Pancreas (tissue), 10 donors: ENCODE measurements at places on chromosomes 2 and 18. TPM values are rescaled to one million over a fixed set of nuclear protein-coding genes. Genes with fewer than 3 reads are reported as not detected.

DNA sequence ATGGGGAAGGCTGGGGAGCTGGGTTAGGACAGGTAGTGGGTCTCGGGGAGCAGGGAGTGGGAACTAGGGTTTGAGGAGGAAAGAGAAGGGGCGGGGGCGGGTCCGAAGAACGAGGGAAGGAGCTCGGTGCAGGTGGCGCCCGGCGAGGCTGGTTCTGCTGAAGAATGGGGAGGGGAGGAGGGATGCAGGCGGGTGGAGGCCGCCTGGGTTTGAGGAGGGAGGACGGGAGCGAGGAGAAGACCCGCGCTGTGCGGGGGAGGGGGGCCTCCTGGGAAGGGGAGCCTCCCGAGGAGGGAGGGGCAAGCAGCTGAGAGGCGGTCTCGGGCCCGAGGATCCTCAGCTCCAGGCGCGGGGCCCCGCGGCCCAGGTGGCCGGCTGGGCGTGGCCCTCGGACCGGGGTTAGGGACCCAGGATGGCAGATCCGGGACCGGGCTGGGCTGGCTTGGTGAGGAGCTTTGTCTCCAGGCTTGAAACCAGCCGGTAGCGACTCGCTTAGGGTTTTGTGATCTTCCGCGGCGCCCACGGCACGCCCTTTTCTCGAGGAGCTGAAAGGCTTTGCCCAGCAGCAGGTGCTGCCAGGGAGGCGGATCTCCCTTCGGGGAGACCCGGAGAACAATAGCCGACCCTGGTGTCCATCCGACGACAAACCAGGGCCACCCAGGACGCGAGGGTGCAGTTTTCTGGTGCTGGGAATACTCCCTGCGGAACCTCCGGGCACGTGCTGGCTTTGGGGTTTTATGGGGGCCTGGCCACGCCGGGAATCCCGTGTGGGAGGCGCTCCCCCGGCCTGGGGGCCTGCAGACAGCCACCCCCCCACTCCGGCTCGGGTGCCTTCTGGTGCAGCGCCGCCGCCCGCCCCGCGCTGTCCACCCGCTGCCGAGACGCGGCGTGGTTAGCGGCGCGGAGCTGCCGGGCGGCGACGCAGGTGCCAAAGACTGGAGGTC, 1.4 kb downstream of the DPYSL5 start:
- no peak for DNase-seq

DNA sequence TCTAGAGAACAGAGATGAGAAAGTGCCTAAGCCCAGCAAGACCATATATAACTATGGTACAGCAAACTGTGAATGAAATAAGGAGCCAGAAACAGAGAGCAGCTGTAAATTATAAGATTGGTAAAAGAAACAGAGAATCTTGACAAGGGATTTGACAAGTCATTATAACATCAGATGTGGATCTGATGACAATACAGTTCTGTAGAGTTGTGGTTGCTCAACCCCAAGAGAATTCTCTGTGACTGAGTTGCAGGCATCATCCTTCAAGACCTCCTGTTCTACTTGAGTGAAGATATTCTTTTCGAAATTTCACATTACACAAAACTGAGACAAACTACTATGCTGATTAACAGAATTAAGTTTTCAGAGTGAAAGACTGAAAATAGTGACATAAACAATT, 343.1 kb upstream of the SLC39A10 start:
- no peak for DNase-seq

DNA sequence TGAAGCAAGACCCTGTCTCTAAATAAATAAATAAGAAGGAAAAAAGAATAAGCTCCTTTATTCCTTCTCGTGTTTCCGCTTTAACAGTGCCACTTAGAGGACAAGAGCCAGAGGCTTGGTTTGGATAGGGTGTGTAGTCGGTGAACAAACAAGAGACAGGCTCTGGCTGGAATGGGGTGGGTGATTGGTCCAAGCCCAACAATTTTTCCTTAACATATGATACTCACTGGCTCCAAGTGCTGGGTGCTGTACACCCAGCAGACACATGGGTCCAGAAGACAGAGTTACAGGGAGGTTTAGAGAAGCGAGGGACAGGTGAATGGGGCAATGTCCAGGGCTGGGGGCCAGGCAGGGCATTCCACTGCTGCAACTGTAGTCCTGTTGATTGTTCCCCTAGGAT, 77.8 kb downstream of the NCAPH start:
- peak; percentile 27 for DNase-seq

- DNase-seq: no peak
These were observed 138.1 kb downstream of the TTC32 start for GRCh38 chr2:19763731-19764130.

GRCh38 chr2:66649006-66649405, 214.1 kb downstream of the MEIS1 start:
- DNase-seq: no peak

DNA sequence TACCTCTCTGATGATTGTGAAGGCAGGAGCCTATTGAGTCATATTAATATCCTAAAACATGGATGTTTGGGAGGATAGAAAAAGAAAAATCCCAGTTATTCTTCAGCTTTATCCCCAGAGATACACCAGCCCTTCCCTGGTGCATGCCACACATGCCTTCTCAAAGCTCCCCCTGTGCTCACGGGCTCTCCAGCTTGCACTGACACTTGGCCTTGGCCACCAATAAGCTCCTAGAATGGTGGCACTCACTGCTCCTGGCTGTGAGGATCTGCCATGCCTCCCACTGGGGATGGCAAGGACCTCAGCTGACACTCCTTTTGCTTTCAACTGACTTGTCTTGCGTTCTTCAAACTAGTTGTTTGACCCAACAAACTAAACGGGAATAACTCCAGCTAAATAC, 15.9 kb downstream of the SLC14A1 start:
- DNase-seq: no peak

GRCh38 chr2:20048488-20049448, 2.7 kb downstream of the LAPTM4A start:
- no peak for DNase-seq

DNA sequence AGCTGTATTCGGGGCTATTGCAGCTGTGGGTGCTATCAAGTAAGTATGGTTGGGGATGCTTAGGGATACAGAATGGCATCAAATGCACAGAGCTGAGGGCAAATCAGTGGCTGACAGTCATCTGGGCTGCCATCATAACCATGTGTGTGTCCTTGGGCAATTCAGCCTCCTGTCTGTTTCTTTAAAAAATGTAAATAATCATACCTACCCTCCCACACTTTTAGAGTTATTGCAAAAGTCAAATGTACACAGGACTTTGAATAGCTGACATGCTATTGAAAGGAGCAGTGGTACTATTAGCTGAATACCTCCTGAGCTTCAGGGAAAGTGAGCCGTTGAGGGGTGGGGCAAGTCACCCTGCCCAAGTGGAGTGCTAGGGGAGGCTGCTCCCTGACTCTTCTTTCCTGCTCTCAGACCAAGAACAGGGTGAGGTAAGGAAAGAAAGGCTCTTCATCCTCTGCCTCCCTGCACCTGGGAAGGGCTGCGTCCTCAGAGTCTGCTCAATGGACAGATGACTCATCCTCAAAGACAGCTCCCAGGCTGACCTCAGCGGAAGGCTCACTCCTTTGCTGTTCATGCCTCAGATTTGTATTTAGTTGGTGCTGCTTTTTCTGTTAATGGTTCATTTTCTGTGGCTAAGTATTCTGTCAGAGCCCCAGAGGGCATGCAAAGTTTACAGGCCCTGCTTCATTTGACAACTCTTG, 54.9 kb upstream of the BZW1 start:
- DNase-seq: no peak

DNA sequence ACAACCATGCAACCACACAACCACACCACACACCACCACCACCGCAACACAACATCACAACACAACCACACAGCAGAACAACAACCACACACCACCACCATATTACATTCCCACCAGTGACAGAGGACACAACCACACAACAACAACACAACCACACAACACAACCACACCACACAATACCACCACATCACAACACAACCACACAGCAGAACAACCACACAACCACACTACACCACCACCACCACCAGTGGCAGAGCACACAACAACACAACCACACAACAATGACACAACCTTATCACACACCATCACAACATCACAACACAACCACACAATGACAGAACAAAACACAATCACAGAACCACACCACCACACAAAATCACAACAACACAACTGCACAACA, 313.0 kb upstream of the MYT1L start:
- DNase-seq: no peak

DNA sequence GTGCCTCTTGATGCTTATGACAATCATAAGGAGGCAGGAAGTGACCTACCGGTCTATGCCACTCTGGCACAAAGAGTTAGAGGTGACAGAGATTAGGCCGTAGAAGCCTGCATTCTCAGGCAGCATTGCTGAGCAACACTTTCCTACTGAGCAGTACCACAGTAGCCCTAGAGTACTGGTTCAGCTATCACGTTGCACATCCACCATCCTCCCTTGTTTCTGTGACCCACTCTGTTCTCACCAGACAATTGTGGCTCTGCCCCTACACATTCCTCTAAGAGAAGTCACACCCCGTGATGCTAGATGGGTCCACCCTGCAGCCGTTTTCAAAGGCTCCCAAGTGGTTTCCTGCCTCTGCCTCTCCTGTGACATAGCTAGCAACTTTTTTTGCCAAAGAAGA, 22.6 kb upstream of the SUCLG1 start:
- DNase-seq: no peak

- no peak for DNase-seq
These were observed 14.0 kb downstream of the PNO1 start for GRCh38 chr2:68171684-68172083.

DNA sequence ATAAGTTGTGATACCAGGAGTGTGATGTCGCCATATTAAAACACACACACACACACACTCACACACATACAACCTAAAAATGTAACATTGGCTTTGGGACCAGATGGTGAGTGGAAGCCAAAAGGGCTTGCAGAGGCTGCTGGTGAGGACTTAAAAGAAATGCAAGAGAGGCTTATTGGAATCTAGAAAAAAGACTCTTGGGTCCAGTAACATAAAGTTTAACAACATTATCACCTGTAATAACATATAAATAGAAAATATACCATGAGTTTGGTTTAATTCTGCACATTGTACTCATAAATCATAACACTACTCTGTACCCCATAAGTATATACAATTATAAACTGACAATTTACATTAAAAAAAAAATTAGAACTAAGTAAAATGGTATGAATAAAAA, 74.4 kb upstream of the MYCN start:
- DNase-seq: no peak

DNA sequence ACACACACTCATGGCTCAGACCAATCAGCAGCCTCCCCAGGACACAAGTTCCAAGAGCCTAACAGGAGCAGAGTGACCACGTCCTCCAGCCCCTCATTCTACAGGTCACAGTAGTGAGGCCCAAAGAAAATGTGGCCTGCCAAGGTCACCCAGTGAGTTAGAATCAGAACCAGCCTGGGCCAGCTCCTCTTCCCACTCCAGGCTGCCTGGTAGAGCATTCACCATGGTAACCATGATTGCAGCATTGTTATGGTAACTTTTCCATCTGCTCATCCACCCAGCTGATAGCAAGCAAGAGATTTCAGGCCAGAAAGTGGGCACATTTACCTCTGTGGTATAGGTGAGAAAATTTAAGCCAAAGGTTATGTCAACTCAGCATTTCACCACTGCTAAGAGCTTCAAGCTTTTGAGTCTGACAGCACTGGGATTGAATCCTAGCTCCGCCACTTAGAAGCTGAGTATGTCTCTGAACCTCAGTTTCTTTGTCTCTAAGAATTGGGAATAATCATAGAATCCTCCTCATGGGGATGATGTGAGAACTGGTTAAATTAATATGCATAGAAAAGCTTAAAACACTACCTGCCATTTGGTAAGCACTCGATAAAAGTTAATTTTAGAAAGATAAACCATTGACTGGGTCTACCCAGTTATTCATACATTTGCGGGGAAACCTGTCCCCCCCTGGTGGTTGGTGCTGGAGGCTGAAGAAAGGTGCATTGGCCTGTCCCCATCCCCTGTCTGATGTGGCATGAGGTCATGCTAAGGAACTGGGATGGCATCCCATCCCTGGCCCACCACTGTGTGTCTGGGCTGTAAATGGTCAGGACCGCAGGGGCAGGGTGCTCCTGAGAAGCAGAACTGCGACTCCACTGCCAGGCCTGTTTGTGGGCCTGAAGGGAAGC, 181.5 kb downstream of the KLHL29 start:
- peak; percentile 15 for DNase-seq

DNA sequence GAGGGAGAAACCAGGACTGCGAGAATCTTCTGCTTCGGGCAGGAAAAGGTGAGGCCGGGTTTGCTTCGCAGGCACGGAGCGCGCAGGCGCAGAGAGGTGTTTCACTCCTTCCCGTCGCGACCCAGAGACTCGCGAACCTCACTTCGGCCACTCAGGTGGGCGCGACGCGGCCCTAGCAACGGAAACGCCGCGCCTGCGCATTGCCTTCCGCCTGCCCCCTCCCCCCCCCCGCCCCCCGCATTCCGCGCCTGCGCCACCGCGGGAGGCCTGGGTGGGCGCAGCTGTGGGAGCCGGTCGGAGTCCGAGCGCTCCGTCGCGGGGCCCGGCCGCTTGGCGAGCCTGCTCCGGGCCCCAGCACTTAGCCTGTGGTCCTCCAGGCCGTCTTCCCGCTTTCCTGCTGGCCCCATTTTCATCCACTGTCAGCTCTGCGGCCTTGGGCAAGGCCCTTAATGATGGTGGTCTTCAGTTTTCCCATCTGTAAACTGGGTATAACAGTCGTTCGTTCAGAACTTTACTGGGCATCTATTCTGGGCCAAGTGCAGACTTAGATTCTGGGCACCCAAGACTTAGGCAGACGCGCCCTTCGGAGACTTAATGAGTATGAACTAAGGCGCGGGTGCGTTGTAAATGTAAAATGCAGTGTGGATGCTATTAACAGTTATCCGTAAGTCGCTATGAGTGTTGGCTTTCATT, 62.1 kb upstream of the ACKR3 start:
- peak; percentile 64 for DNase-seq

DNA sequence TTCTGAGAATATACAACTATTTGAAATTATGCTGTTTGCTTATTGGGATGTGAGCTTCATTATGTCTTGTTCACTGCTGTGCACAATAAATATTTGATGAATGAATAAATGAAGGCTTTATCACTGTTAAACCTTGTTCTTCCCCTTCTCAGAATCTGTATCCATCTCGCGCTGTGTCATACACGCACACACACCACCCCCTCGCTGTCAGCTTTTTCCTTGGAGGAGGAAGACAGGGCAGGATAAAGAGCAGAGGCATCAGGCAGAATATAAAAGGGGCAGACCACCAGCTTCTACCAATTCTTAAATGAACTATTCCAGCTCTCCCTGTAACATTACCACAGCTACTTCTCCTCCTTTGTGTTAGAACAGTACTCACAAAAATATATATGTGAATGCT, 75.0 kb downstream of the CD226 start:
- DNase-seq: no peak

GRCh38 chr2:46991985-46992384, 76.4 kb upstream of the MCFD2 start:
- DNase-seq: no peak

- DNase-seq: peak; percentile 43
These were observed 16.3 kb downstream of the VPS4B start for GRCh38 chr18:63405986-63406385.

- DNase-seq: no peak
These were observed 213.8 kb downstream of the BCL2 start for GRCh38 chr18:63105636-63106316.

The TLX2 gene
- not detected for total RNA-seq

The CYS1 gene
- total RNA-seq: 19.4 TPM

The COLEC11 gene
- 2.0 TPM for total RNA-seq

The IL36G gene
- total RNA-seq: not detected

The CFAP53 gene
- 0.28 TPM for total RNA-seq

The COBLL1 gene
- total RNA-seq: 63.5 TPM

The TMEM18 gene
- 13.2 TPM for total RNA-seq

The NR4A2 gene
- total RNA-seq: 3.3 TPM

The GKN2 gene
- total RNA-seq: 1.6 TPM
